Activated CD4-positive, alpha-beta T cell treated with anti-CD3 and anti-CD28 coated beads, Interleukin-2, amount 10 ng/mL, durations not matched to agents 24 days and 14 days (primary cell): ENCODE measurements at places on chromosomes 12 and 14.

- DNase-seq: no peak
Observed at GRCh38 chr12:100956311-100956852, 161.8 kb downstream of the ANO4 start.

- no peak for DNase-seq
Observed at GRCh38 chr12:8605057-8605456, 7.6 kb downstream of the AICDA start.

DNA sequence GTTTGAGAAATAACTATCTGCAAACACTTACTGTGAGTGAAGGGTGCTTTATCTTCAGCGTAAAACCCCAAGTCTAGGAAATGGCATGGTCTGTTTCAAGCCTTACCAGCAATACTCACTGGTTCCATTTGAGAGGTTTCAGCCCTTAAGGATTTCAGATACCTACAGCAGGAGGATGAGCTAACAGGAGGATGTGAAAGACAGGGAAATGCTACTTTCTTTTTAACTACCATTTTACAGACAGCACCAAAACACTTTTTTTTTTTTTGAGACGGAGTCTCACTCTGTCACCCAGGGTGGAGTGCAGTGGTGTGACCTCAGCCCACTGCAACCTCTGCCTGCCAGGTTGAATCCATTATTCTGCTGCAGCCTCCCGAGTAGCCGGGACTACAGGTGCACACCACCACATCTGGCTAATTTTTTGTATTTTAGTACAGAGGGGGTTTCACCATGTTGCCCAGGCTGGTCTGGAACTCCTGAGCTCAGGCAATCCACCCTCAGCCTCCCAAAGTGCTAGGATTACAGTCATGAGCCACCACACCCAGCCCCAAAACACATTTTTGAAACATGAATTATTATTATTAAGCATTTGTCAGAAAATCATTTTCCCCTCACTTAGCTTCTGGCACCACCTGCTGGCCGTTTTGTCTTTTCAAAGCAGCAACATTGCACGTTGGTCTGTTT lies 4.6 kb downstream of the MTRFR start:
- peak; percentile 90 for DNase-seq

DNA sequence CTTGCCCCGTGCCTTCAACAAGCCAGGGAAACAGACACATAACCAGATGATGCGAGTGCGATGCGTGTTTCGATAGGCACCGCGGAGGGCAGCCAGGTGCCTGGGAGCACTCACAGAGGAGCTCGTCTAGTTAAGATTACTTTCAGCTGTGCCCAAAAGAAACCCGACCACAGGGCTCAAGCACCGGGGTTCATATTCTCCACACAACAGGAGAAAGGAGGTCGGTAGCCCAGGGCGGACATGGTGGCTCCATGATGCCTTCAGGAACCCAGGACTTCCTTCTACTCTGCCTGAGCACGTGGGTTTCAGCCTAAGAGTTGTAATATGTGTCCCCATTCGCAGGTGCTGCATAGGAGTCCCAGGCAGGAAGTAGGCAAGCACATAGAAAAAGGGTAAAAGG lies 53.7 kb upstream of the DDX11 start:
- DNase-seq: no peak

- DNase-seq: no peak
Observed at GRCh38 chr12:121520586-121521086, 60.2 kb downstream of the KDM2B start.

DNA sequence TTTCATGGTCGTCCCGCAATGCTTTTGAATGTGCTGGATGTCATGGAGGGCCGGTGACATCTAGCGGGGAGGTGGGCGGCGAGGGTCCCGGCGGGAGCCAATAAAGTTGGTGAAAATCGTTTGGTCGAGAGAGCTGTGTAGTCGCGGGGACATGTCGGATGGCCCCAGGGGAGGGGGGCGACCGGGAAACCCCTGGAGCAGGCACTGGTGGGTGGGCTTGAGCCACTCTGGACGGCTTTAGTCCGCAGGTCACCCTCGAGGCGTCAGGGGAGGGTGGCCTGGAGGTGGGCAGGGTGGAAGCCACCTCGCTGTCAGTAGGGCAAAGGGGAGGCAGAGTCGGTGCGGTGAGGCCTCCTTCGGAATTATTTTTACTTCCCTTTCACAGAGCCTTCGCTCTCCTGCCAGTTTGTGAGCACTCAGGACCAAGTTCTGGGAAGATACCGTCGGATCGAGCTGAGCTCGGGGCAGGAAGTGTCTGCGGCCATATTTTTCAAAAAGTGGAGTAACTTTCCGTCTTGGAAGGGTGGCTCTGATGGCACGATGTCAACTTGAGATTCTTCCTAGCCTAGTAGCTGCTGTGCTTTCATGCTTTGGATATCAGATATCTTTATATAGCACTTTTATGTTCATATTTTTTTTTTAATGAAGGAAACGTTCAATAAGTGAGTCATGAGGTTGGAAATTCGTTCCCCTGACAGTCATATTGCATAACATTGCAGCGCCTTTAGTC lies 28.2 kb downstream of the WBP11 start:
- DNase-seq: peak; percentile 79

GRCh38 chr12:80033448-80033847 lies 65.9 kb upstream of the OTOGL start:
- DNase-seq: no peak

DNA sequence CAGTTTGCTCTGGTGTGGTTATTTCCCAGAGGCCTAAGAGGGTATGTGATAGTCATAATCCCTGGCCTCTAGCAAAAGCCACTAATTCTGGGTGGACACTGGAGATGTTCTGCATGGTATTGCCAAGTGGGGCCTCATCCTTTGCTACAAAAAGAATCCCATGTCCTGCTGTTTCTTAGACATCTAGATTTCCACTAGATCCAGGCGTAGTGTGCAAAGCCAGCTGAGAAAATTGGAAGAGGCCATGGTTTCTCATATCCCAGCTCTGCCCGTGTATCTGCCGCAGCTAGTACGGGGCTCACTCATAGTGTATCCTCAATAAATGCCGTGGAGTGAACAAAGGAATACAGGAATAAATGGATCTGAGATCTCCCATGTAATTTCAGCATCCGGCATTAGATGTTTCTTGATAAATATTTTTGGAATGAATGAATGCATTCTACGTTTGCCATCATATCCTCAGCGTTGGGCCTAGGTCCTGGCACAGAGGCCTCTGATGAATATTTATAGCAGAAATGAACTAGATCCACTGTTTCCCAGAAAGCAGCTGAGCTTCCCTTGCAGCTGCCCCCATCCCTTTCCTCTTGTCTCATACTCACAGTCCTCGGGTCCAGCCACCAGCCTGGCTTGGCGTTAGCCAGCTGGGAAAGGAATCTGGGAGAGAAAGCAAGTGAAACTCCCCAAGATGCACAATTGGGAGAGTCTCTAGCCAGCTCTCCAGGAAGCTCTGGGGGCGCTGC lies 76.3 kb upstream of the NOS1 start:
- DNase-seq: no peak

- DNase-seq: no peak
Observed at GRCh38 chr14:69964841-69965240, 85.6 kb downstream of the SMOC1 start.

GRCh38 chr14:105899657-105900397 lies 373.4 kb downstream of the TMEM121 start:
- DNase-seq: no peak

- peak; percentile 57 for DNase-seq
Observed at GRCh38 chr14:92846162-92846897, 52.2 kb downstream of the GOLGA5 start.

- DNase-seq: no peak
Observed at GRCh38 chr14:75941030-75941429, 40.8 kb downstream of the TGFB3 start.

- DNase-seq: no peak
Observed at GRCh38 chr12:5581616-5582015, 149.7 kb downstream of the NTF3 start.

- no peak for DNase-seq
Observed at GRCh38 chr12:50753232-50753769, 10.6 kb upstream of the ATF1 start.

- no peak for DNase-seq
Observed at GRCh38 chr12:95151406-95151805, 65.9 kb downstream of the FGD6 start.

DNA sequence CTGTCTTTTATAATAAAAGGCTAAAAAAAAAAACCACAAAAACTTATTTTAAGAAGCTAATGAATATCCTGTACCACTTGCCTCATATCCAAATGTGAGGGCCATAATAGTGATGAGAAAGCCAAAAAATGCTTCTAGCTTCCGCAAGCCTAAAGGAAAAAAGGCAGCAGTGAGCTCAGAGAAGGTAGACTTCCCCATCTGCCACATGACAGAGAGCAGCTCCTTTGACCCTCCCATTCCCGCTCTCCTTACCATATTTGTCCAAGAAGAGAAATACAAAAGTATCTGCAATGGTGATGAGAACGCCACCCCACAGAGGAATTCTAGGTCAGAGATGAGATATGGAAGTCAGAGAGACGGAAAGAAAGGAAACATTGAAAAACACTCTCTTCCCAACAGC lies 27.1 kb downstream of the SLC11A2 start:
- DNase-seq: no peak

DNA sequence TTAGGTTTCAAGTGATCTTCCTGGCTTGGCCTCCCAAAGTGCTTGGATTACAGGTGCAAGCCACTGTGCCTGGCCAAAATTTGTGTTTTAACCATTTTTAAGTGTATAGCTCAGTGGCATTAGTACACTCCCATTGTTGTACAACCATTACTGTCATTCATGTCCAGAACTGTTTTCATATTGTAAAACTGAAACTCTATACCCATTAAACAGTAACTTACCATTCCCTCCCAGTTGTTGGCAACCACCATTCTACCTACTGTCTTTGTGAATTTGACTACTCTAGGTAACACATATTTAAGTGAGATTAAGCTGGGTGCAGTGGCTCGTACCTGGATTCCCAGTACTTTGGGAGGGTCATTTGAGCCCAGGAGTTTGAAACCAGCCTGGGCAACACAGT lies 67.3 kb upstream of the KCNH3 start:
- no peak for DNase-seq

- DNase-seq: no peak
Observed at GRCh38 chr12:108857158-108857407, 300 bp downstream of the SSH1 start.

DNA sequence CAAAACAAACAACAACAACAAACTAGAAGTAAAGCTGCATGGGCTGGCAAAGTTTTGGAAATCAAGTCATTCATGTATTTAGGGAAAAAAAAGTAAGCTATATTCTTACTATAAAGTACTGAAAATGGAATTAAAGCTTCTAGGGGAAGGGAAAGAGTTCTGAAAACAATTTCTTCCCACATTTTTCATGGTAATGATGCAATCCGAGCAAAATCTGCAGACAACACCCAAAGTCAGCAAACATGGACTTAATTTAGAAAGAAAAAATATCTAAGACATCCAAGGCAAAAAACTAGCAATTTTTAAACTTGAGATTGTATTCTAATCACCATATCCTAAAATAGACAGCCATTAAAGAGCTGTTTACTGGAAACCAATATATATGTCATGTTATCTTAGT lies 86.3 kb downstream of the LRP6 start:
- no peak for DNase-seq

DNA sequence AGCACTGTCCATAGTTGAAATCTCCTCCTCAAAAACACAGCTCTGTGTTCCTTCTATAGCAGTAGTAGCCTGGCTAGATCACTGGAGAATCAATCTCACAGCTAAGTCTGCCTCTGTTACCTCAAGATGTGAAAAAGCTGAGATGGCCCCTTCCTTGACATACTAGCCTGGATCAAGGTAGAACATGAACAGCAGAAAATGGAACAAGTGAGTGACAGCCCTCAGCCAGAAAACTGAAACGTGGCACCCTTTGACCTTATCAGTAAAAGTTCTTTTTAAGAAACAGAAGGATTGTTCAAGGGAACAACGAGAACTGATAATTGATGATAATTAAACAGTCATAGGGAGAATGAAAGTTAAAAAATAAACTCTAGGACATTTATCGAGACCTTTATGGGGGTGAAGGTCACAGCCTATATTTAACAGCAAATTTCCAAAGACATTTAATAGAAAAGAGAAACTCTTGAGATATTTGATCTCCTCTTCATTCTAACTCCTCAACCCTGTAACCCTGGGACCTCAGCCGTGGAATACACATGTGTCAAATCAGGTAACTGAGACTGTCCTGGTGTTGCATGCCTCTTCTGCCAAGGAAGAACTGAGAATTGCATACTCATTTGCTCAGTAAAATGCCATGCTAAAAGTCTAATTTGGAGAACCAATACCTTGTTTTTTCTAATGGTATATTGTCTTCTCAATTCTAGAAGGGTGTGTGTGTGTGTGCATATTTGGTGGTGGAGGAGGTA lies 258.0 kb upstream of the ATP2B1 start:
- no peak for DNase-seq

- DNase-seq: peak; percentile 84
Observed at GRCh38 chr14:58072288-58073071, 79.5 kb downstream of the ARMH4 start.

DNA sequence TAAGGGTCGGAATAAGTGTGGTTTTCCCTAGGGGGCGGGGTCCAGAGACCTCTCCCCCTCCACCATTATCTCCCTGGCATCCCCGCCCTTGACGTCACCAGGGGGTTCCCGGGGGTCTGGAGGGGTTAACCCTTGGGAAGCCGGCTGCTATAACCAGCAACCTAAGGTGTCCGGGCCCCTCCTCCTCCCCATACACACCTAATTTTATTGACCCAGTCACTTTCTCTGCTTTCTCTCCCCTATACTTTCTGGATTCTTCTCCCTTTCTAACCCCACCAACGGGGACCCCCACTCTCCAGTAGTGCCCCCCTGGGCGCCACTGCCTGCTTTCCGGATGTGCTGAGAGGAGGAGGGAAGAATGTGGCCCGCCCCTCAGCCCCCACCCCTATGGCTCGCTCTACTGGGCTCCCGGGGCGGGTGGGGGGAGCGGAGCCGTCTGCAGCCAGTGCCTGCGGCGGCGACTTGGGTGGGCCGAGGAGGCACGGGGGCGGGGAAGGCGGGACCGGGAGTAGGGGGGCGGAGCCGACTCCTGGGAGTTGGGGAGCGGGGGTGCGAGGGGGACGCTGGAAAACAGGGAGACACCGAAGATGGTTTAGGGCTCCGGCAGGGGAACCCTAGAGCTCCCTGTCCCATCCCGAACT lies 1.8 kb downstream of the GLI1 start:
- peak; percentile 76 for DNase-seq

- DNase-seq: no peak
Observed at GRCh38 chr14:22384167-22384549, 204.9 kb downstream of the DAD1 start.

GRCh38 chr14:88233915-88234314 lies 89.2 kb downstream of the KCNK10 start:
- DNase-seq: peak; percentile 57
